ENCODE measurements at places on chromosomes 4 and X.

DNA sequence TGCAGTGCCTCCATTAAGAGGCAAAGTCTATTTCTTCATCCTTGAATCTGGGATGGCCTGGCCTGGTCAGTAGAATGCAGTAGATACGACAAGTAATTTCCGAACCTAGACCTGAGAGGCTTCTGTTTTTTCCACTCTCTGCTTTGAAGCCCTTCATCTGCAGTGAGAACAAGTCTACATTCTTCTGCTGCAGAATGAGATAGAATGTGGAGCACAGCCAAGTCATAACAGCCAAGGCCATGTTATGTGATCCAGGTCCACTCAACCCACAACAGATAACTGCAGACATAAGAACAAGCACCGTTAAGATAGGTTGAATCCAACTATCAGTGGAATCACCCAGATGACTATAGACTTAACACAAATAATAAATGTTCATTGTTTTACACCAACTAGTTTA is 1297.7 kb downstream of the C4orf33 start:
- DNase-seq, result no peak

DNA sequence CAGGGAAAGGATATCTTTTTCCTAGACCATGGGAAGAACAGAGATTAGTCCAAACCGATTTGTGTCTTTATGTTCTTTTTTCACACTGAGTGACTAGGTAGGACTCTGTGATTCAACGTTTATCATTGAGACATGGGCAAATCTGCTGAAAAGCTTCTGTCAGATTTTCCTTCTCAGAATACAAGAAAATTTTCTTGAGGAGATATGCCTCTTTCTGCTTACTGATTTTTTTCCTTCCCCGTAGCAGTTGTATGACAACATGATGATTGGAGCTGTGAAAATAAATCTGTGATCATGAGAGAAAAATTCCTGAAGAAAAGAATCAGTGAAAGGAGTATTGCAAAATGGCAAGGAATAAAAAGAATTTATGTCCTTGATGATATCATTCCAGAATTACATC is 130.6 kb upstream of the FAT4 start:
- DNase-seq, result no peak

- no peak for DNase-seq
Observed at GRCh38 chrX:9003041-9003440, 30.9 kb downstream of the FAM9B start.

DNA sequence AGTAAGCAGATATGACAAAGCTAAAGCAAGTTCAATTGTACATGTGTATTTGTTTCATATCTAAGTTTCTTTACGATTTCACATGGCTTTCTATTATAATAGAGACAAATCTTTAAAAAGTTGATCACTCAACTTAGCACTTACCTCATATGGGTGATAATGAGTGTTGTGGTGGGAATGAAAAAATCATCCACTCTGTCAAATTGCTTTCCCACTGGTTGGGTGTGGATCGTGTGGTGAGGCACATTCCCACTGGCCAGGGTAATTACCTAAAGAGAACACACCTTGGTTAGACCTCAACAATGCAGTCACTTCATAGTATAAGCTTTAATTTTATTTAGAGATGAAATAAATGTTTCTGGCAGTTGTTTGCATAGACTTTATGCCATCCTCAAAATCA is 708.9 kb downstream of the FSTL5 start:
- no peak for DNase-seq

DNA sequence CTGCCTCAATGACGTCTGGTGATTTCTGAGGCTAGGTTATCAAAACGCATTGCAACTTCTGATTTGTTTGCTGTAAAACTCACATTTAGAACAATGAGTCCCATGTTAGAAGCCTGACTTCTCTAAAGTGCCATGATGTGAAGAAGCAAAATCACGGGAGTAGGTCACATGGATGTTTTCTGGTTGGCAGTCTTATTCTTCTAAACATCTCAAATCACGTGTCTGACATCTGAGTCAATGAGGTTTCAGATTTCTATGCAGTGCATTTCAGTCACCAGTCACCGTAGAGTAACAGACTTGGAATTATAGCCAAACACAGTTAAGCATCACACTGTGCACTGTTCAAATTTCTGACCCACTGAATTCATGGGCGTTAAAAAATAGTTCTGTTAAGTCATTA is 482.1 kb downstream of the TMA16 start:
- DNase-seq, result no peak

GRCh38 chr4:87919941-87920340 is 55.6 kb upstream of the SPP1 start:
- DNase-seq, result no peak

GRCh38 chrX:63718010-63718694 is 66.9 kb downstream of the ARHGEF9 start:
- DNase-seq, result no peak

GRCh38 chr4:14874990-14875389 is 127.3 kb upstream of the CPEB2 start:
- DNase-seq, result no peak

DNA sequence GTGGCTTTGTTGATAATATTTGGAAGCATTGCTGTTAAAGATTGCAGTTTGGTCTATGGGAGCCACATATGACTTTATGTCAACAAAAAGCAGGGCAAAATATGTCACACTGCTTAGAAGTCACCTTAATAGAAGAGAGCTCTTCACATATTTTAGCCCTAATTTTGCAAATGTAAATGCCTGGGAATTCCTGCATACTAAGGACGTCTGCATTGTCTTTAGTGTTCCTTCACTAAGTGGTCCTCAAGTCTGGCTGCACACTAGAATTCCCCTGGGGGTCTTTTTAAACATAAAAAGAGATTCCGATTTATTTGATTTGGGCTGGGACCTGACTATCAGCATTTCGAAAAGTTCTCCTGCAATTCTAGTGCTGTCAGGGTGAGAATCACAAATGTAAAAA is 495.1 kb upstream of the FAM241A start:
- no peak for DNase-seq

- DNase-seq, result no peak
Observed at GRCh38 chr4:86496094-86497080, 97.7 kb upstream of the PTPN13 start.

DNA sequence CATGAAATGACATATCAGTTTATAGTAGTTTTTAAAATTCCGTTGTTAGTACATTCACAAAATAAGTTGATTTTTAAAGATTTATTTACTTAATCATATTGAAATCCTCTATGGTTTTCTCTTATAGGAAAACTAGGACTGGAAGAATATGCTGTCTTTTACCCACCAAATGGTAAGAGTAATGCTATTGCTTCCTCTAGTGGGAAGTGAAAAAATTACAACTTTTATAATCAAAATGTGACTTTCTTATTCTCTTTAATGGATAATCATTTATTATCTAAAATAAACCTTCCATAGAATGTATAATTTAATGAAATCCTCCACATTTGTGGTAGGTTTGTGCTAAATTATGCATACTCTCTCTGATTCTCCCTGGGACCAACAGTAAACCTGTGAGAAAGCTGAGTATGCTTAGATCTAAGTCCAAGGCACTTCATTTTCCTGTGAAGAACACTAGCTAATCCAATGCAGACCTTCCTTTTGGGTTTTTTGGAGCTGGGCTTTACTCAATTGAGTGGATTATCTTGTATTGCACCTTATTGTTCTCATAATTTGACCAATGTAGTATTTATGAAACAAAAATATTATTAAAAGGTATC is 136.2 kb downstream of the TBC1D19 start:
- no peak for DNase-seq

DNA sequence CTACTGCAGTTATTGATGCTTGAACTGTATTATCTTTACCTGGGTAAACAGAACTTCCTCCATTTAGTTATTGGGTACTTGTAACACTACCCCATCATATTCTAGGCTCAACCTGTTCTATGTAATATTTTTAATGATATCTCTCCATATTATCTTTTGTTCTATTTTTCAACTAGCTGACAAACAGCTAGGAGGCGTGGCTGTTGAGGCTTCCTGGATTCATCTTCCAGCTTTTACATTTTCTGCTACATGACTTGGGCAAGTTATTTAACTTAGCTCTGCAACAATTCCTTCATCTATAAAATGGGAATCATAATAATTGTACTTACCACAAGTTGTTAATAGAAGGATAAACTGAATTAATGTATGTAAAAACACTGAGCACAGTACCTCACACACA is 349.3 kb downstream of the PTTG2 start:
- DNase-seq, result no peak

- DNase-seq, result no peak
Observed at GRCh38 chrX:48532161-48532560, 7.4 kb upstream of the TBC1D25 start.

GRCh38 chr4:48462363-48462762 is 20.8 kb upstream of the SLC10A4 start:
- no peak for DNase-seq

GRCh38 chrX:24166078-24166477 is 16.5 kb downstream of the ZFX start:
- DNase-seq, result no peak

DNA sequence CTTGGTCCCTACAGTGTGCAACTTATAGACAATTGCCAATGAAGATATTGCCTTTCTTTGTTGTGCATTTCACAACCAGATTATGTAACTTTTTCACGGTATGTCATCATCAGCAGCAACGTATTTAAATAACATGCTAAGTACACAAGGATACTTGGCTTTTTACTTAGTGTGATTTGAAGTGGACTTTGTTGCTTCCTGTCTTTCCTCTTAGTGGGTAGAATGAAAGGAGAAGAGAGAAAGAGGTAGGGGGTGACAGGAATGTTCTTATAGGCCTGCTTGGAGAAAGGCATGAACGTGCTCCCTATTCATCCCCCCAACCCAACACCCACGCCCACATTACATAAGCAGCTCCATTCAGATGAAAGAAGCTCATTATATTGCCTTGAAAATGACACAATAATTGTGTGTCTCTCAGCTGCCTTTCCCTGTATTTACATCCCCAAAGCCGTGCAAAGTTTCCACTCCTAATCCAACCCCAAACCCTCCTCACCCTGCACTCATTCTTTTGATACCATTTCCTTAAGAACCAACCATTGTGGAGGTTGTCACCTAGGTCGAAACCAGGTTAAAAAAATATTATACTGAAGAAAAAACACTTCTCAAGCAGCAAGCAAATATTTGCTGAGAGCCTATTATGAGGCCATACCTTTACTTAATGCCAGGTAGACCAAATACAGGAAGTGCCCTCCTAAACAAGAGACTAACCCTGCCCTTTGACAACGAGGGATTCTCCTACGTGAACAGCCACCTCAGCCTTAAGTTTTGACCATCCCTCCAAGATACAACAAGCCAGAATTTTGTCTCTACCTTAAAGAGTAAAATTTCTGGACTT is 25.2 kb upstream of the GK start:
- DNase-seq, result no peak

- DNase-seq, result no peak
Observed at GRCh38 chr4:81814987-81815541, 343.4 kb upstream of the RASGEF1B start.

GRCh38 chr4:76012388-76012801 is 5.1 kb upstream of the CXCL9 start:
- no peak for DNase-seq

DNA sequence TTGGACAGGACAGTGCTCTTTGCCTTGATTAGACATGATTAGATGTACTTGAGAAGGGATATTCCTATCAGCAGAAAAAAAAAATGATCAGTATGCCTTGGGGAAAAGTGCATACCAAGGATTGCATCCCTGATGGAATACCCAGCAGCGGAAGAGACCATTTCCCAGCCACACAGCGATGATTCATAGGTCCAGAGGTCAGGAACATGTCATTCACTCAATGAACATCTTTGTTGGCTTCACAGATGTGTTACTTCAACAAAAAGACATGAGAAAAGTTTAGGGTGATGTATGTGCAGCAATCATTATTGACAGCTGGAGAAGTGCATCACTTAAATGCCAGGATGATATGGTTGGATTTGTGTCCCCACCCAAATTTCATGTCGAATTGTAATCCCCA is 293.5 kb downstream of the ZNF674 start:
- no peak for DNase-seq

DNA sequence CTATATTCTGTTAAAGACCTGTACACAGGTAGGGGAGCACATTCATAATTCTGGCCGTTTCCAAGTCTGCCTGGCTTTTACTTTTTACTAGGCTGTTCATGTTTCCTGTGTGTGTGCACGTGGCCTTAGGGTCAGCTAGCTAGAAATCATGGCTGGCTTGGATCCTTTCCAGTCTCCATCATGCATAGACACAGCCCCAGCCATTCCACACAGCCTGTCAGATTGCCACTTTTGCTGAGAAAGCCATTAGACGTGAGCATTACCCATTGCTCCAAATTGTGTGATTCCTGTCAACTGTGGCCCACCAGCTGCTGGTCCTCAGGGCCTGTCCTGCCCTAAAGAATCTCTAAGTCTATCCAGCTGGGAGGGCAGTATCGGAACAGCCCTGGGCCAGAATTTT is 11.4 kb upstream of the SORCS2 start:
- peak; percentile 25 for DNase-seq

GRCh38 chrX:56765811-56766553 is 36.9 kb downstream of the NBDY start:
- DNase-seq, result no peak

GRCh38 chr4:67037504-67038227 is 507.6 kb downstream of the CENPC start:
- DNase-seq, result no peak

DNA sequence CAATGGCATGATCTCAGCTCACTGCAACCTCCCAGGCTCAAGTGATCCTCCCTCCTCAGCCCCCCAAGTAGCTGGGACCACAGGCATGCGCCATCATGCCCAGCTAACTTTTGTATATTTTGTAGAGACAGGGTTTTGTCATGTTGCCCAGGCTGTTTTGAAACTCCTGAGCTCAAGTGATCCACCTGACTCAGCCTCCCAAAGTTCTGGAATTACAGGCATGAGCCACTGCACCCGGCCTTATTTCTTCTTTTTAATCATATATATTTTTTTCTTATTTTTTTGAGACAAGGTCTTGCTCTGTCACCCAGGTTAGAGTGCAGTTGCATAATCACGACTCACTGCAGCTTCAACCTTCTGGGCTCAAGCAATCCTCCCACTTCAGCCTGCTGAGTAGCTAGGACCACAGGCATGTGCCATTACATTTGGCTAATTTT is 184.0 kb downstream of the TSPAN5 start:
- no peak for DNase-seq

GRCh38 chr4:70600977-70601376 is 8.9 kb downstream of the AMBN start:
- DNase-seq, result no peak

DNA sequence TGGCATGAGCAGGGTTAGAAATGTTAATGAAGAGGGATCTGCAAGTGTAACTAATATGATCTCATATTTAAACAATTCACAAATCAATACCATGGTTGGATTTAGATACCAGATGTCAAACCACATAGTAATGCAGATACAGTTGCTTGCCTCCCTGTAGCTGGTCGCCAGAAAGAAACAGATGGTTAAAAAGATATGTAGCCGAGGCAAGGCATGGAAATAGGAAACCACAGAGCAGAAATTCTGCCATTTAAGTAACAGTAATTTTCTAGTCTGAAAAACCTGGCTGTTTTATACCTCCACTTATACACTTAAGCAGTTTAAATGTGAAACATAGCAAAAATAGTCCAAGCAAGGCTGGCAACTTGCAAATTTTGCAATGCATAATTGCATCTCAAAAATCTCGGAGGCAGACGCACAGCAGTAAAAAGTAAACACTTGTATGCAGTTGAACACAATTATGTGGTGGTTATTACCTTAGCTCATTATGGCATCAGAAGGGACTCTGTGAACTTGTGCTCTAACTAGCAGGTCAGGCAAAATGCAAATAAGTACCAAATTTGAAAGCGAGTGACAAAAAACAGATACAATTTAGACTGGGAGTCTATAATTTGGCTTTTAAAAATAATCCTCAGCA is 126.8 kb downstream of the NAA11 start:
- no peak for DNase-seq
